ENCODE measurements at places on chromosomes 3 and 15. TPM values are rescaled to one million over a fixed set of nuclear protein-coding genes. Genes with fewer than 3 reads are reported as not detected.

Gene RPP14
- polyA plus RNA-seq, result 26.0 TPM

Gene TMEM62
- polyA plus RNA-seq, result 7.8 TPM

Gene IL17RC
- 40.4 TPM for polyA plus RNA-seq

Gene CFAP91
- 0.50 TPM for polyA plus RNA-seq

Gene SLC9C1
- polyA plus RNA-seq, result 0.14 TPM

Gene LEKR1
- polyA plus RNA-seq, result 1.2 TPM

Gene GOLGA6A
- not detected for polyA plus RNA-seq

Gene ST8SIA2
- polyA plus RNA-seq, result 0.23 TPM

Gene ABCC5
- polyA plus RNA-seq, result 28.9 TPM

Gene NOP10
- 206 TPM for polyA plus RNA-seq

Gene NEK10
- 3.1 TPM for polyA plus RNA-seq

Gene IL5RA
- 1.4 TPM for polyA plus RNA-seq

Gene CSPG5
- polyA plus RNA-seq, result 0.86 TPM

Gene PLA2G4B
- 3.9 TPM for polyA plus RNA-seq

Gene DNAJC17
- polyA plus RNA-seq, result 30.6 TPM

Gene C3orf49
- polyA plus RNA-seq, result not detected

Gene LSAMP
- 1.4 TPM for polyA plus RNA-seq

Gene TEX55
- not detected for polyA plus RNA-seq

Gene CD96
- polyA plus RNA-seq, result 0.16 TPM

Gene TP63
- polyA plus RNA-seq, result 0.25 TPM

Gene PRSS50
- polyA plus RNA-seq, result 0.14 TPM

Gene SPATA12
- 0.02 TPM for polyA plus RNA-seq

Gene CGNL1
- polyA plus RNA-seq, result 12.7 TPM
